ENCODE measurements at places on chromosomes 16 and 17. TPM values are rescaled to one million over a fixed set of nuclear protein-coding genes. Genes with fewer than 3 reads are reported as not detected.

The G6PC1 gene
- polyA plus RNA-seq = not detected

The PPM1E gene
- polyA plus RNA-seq = 0.33 TPM

The HBQ1 gene
- polyA plus RNA-seq = 0.40 TPM

The C17orf107 gene
- 2.9 TPM for polyA plus RNA-seq

The NPTX1 gene
- not detected for polyA plus RNA-seq

The ARL5C gene
- polyA plus RNA-seq = not detected

The STARD3 gene
- polyA plus RNA-seq = 46.6 TPM

The SPATA32 gene
- 0.07 TPM for polyA plus RNA-seq

The ACSM5 gene
- polyA plus RNA-seq = 16.9 TPM

The TAT gene
- 0.11 TPM for polyA plus RNA-seq

The KRT222 gene
- polyA plus RNA-seq = 15.9 TPM

The PRSS8 gene
- 1.3 TPM for polyA plus RNA-seq
